ENCODE measurements at places on chromosomes 7 and 10.

GRCh38 chr7:29469281-29469680, 94.4 kb upstream of the PRR15 start:
- DNase-seq = no peak

DNA sequence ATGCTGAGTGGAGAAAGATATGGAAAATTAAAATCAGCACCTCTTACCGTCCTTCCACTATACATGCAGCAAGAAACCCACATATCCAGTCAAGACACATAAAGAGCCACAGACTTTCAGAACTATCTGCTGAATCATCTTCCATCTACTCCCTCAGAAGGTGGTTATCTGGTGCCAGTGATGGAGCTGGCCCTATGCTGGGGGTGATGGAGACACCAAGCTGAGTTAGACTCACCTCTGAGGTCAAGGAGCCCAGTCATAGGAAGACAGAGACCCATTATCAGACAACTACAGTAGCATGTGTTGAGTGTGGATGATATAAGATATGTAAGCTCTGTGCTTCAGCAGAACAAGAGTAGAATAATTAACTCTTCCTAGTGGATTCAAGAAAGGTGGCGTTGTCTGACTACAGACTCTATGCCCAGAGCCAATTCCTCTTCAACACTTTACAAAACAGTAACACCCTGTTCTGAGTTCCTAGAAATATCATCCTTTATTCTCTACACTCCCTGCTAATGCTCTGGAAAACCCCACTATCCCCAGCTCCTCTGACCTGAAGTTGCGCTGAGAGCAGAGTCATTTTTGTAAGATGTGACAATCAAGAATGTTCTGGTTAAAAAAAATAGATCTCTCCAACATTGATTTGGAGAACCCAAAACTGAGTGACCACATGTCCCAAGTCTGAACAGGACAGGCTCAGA, 14.3 kb downstream of the CYP3A5 start:
- no peak for DNase-seq

- DNase-seq = no peak
Measured at GRCh38 chr7:17234030-17234397, 64.4 kb upstream of the AHR start.

- no peak for DNase-seq
Measured at GRCh38 chr7:48304641-48305040, 133.4 kb downstream of the ABCA13 start.

DNA sequence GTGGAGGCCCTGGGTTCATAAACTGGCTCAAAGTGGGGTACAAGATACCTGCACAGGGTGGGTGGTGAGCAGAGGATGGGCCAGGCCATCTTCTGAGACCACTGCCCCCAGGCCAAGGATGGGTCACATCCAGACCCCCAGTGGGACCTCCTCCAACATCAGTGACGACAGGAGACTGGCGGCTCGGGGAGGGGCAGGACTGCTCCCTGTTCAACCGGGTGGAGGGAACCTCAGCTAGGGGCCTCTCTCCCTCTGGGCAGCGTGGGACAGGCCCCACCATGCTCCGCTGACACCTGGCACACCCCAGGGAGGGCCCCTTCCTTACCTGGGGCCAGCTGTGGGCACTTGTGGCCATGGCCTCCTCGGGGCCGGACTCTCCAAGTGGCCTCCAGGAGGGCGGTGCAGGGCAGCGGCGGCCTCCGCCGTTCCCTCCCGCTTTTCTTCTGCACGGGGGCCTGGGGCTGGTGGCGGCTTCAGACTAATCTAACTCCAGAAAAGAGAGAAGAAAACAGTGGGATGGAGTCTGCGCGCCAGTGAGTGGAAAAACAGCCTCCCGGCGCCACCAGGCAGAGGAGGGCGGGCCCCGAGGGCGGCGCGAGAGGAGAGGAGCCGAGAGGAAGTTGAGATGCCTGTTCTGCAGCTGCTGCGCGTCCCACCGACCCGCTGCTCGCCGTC, at the start of gene CALHM2:
Gene CALHM2, minus strand, starts transcription at position 540 of the 675 bp plus-strand sequence. CDS start 2,429 bp downstream, outside the sequence.
- peak; percentile 82 for DNase-seq

DNA sequence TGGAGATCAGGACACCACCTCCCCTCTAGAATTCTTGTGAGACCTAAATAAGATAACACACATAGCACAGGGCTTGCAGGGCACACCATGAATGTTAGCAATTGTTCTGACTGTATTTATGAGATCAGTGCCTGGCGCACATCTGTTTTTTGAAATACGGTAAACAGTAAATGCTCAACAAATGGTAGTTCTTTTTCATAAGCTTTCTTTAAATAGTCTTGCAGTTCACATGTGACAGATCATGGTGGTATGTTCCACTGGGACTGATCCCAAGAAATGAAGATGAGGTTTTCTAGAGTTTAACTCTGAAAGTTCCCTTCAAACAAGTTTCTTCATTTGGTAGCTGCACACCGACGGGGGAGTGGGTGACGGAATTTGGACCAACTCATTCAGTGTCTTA, 34.8 kb downstream of the CREB5 start:
- no peak for DNase-seq

DNA sequence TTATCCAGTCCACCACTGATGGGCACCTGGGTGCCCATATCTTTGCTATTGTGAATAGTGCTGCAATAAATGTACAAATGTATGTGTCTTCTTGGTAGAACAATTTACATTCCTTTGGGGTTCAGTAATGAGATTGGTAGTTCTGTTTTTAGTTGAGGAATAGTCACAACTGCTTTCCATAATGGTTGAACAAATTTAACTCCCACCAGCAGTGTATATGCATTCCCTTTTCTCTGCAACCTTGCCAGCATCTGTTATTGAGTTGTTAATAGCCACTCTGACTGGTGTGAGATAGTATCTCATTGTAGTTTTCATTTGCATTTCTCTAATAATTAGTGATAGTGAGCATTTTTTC, 27.8 kb downstream of the COA1 start:
- no peak for DNase-seq

GRCh38 chr10:80468002-80468401, 13.9 kb downstream of the TSPAN14 start:
- peak; percentile 63 for DNase-seq

DNA sequence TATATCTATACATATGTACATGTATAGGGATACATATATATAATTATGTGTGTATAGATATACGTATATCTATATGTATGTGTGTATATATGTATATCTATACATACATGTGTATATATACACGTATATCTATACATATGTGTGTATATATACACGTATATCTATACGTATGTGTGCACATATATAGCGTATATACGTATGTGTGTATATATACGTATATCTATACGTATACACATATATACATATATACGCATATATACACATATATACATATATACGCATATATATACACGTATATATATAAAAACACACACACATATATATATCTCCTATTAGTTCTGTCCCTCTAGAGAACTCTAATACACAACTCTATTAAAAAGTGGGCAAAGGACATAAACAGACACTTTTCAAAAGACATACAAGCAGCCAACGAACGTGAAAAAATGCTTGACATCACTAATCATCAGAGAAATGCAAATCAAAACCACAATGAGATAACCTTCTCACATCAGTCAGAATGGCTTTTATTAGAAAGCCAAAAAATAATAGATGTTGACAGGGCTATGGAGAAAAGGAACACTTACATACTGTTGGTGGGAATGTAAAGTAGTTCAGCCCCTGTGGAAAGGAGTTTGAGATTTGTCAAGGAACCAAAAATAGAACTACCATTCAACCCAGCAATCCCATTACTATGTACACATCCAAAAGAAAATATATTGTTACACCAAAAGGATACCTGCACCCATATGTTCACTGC, 22.0 kb upstream of the TMEM120A start:
- DNase-seq = no peak

DNA sequence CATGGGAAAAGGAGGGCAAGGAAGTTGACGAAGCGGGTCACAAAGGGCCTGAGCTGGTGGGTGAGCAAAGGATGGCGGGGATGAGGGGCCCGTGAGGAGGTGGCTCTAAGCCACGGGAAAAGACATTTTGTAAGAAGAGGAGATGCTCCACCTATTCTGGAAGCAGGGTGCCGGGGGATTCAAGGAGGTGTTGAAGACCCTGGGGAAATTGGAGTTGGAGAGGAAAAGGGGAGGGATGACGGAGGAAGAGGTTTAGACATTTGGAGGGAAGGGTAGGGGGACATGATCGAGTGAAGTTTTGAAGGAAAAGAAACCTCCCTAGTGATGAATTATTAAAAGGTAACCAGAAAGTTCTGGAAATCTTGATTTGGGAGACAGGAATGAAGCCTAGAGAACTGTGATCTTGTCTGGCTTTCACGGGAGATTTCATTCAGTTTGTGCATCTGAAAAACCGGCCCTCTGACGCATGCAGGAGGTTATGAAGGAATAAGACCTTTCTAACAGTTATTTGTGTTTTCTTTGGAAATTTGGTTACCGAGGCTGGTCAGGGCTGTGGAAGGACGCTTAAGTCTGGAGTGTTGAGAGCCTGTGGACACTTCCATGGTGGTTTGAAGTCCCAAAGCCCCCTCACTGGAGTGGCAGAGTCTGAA, 1.4 kb downstream of the SMO start:
- no peak for DNase-seq

DNA sequence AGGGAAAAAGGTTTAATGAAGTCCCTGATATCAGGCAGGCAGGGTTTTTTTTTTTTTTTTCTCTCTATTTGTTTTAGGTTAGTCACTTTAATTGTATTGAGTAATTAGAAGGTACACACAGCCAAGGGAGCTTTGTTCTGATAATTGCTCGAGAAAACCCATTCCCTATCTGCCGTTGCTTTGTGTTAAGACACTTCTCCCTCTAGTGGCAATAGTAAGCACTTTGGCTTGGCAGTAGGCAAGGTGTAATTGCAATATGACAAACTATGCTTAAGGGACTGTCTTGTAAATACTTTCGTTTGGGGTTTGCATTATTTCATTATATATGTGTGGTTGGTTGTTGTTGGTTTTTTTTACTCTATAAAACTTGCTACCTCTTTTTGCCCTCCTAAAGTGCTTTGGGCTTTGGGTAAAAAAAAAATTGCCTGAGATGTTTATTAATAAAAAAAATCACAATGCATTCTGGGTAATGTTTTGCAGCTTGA, 113.4 kb downstream of the BTRC start:
- peak; percentile 52 for DNase-seq

- DNase-seq = no peak
Measured at GRCh38 chr7:23426876-23427275, 43.4 kb downstream of the IGF2BP3 start.

Data from SK-N-SH (cell line).